ENCODE measurements at places on chromosomes 13 and 19.

DNA sequence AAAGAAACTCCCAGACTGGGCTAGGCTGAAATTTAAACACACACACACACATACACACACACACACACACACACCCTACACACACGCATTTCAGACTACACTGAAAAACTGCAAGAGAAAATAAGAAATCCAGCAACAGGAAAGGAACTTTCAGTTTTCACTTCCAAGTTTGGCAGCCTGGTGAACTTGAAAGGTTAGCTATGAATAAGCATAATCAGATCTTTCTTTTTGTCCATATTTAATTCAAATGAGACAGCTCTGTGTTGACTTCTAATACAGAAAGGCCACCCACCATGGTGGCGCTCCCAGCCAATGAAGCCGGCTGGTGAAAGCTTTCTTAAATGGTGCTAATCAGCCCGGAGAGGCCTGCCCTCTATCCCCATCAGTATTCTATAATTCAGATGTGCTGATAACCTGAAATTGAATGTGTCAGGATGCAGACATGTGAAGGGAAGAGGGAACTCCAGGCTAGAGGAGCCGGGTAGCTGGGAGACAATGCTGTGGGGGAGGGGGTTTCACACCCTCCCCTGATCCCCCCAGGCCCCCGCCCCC lies 108.3 kb upstream of the ZNF536 start:
- DNase-seq: no peak

DNA sequence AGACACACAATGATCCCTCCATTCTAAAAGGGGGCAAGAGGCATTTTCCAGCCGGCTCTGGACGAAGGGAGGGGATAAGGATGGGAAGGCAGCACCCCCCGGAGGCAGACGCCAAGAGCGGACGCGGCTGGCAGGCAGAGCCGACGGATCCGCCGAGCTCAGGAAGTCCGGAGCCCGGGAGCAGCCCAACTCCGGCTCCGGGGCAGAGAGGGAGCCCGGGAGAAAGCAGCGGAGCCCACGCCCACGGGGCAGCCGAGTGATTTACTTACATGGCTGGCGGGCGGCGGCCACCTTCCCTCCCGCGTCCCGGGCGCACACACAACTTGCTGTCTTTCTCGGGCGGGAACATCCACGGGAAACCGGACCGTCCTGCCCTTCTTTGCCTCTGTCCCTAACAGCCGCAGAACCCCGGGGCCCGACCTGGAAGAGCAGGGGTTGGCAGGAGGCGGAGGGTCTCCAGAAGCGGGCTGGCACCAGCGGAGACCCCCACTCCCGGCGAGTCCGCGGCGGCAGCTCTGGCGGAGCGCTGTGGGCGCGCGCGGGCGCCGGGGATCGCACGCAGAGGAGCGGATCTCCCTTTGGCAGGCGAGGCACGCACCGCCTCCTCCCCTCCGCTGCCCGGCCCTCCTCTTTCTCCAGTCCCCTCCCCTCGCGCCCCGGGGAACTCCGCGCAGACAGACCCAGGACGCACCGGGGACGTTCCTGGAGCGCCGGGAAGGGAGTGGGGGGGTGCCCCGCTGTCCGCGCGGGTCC lies at the start of gene LHFPL6:
Gene LHFPL6 (minus strand): TSS at position 580 of the 753 bp plus-strand sequence.
- peak; percentile 72 for DNase-seq

DNA sequence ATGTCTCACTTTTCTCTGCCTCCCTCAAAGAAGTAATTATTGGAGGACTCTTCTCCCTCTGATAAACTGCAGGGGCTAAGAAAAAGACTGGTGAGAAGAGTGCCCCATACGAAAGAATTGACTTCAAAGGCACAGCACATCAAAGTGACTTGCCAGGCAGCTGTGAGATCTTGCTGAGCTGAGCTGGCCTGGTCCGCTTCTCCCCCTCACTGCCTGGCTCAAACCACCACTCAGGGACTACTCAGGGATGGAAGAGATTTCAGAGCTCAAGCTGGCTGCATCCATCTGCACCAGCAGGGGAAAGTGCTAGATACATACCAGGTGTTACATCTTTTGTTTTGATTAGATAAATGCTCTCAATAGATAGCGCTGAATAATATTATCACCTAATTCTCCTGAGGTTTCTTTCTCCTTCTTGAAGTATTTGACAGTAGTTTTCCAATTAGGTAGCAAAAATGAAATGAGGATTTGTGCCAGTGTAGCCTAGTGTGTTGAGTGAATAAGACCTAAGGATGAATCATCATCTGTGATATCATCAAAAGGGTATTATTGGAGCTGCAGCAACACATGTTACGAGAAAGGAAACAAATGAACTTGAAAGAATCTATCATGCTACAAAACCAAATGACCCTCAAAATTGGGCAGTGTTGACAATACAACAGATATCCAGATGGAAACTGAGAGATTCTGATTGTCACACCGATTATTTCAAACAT lies 379.8 kb downstream of the TBC1D4 start:
- DNase-seq: no peak

GRCh38 chr13:76106763-76107162 lies 470.6 kb downstream of the LMO7 start:
- DNase-seq: no peak

GRCh38 chr13:103952183-103952582 lies 886.0 kb upstream of the SLC10A2 start:
- DNase-seq: no peak

DNA sequence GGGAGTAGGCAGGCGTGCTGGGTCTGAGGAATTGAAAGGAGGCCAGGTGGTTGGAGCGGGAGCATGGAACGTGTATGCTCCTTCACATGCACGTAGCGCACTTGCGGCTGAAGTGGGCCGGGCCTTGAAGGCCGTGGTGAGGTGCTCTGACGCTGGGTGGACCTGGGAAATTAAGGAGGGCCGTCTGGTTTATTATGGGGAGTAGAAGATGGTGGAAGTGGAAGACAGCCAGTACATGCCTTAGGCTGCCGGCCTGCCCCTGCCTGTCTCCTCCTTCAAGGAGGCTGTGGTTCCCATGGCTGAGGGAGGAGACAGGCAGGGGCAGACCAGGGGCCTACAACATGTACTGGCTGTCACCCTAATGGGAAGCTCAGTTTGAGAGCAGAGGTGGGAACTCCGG lies 23.9 kb downstream of the GATAD2A start:
- no peak for DNase-seq

DNA sequence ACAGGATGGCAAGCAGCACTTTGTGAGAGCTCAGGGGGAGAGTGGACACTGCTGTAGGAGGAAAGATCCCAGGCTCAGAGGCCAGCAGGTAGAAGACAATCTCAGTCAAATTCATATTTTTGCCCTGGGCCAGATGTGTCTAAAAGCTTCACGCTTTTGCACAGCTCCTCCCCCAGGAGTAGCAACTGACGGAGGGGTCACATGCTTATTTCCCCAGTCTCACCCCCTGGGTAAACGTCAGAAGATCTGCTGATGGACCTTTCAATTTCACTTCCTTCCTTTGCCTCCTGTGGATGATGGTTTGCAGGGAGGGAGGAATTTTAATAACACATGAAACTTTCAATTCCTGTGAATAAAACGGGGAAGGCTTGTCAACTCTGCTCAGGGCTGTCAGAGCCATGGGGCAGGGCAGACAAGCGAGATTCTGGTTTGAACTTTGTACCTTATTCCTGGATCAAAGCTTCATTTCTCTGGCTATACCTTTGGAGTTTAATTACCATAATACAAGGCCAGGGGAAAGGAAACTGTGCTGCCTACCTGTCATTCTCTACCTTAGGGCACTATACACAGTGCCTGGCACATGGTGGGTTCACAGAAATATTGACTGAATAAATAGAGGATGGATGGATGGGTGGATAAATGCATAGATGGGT lies 41.0 kb downstream of the POU4F1 start:
- no peak for DNase-seq

DNA sequence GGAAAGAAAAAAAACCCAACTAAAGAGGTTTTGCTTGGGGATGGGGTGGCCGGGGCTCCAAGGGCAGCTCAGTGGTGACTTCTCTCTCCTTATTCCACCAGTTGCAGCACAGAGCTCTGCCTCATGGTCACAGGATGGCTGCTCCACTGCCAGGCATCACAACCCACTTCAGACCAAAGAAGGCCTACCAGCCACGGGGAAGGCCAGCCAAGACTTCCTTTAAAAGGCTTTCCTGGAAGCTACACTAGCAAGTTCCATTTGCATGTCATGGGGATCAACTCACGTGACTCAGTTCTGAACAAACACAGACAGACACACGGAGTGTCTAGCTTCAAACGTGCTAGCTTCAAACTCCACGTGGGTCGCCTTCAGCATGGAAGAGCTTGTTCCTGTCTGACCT lies 13.2 kb upstream of the EIF3G start:
- no peak for DNase-seq

GRCh38 chr19:1445185-1445931 lies 4.6 kb upstream of the APC2 start:
- DNase-seq: peak; percentile 17

DNA sequence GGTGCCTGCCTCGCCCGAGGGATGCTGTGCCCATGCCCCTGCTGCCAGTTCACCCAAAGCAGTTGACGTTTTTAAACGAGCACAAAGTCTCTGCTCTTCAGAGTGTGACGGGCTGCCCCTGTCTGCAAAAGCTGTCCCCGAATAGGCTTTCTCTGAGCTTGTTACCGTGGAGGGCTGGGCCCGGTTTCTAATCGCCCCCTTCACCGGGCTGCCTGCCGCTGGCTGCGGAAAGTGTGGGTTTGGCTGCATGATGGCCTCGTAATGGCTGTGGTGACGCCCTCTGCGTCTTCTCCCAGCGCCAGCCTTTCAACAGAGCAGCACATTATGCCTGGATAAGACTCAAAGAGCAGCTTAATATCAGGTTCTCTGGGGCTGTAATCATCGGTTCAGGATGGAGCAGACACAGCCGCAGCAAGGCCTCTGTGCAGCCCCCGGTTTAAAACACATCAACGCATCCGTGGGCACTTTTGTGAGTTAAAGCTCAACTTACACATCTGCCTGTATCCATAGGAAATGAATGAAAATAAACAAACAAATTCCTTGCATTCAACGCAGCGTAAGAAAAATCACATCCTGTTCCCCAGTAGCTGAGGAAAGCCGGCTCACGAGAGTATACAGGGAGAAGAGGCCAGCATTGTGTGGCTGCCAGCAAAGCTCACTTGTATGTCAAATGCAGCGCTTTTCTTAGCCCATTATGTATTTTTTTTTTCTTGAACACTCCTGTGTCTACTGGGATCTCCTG lies 166.4 kb upstream of the SOX1 start:
- DNase-seq: peak; percentile 80

DNA sequence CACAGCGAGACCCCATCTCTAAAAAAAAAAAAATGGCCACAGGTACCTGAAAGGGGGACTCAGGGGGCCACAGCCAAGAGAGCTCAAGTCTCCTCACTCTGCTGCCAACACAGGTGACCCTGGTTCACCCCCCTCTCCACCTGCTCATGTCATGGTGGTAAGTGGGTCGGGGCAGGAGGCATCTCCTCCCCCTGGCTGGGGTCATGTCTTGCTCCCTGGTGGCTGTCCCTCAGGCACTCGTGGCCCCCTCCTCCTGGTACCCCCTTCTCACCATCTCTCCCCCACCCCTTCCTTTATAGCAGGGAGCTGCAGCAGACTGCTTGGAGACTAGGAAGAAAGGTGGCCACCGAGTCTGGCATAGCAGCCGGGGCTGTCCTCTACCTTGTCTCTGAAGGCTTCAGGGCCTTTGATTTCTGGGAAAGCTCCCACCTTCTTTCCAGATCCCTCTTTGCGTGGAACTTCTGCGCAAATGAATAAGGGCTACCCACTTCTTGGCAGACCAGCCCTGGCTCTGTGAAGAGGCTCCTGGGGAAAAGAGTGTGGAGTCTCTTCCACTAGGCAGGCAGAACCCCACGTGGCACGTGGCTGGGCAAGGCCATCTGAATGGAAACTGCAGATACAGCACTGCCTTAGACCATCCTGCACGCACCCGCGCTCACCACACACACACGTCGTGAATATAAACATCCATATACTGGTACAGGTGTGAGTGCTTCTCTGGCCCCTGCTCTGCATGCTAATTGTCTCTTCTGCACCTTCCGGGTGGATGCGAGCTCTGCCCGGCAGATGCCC lies 20.1 kb upstream of the MIER2 start:
- no peak for DNase-seq

DNA sequence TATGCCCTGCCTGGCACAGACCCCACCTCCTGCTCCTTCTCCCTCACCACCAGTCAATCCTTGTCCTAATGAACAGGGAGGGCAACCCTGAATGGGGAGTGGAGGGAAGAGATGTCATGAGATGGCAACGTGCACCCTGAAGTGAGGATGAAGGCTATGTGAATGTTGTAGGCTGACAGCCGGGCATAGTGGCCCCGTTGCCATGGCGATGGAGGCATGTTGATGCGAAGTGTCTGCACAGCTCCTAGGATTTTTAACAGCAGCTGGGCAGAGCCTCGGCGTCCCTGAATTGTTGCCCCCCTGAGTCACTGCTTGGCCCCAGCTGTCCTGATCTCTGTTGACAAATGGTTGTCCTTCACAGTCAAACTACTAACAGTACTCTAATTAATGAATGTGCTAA lies 4.8 kb upstream of the ALOX5AP start:
- no peak for DNase-seq

DNA sequence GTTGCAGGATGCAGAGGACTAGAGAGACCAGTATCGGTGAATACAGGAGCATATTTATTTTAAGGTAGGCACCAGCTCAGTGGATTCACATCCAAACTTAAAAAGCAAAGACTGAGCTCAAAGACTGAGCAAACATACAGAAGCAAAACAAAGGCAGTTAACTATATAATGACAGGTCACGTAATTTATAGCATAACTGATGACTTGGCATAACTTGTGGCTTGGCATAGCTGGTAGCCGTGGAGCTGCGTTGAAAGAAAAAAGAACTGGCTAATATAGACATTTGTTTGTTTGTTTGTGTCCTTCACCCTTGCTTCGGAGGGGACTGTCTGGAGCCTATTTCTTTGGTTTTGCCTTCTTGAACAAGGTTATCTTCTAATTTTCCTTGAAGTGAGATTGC lies 33.7 kb downstream of the ZNF493 start:
- no peak for DNase-seq

DNA sequence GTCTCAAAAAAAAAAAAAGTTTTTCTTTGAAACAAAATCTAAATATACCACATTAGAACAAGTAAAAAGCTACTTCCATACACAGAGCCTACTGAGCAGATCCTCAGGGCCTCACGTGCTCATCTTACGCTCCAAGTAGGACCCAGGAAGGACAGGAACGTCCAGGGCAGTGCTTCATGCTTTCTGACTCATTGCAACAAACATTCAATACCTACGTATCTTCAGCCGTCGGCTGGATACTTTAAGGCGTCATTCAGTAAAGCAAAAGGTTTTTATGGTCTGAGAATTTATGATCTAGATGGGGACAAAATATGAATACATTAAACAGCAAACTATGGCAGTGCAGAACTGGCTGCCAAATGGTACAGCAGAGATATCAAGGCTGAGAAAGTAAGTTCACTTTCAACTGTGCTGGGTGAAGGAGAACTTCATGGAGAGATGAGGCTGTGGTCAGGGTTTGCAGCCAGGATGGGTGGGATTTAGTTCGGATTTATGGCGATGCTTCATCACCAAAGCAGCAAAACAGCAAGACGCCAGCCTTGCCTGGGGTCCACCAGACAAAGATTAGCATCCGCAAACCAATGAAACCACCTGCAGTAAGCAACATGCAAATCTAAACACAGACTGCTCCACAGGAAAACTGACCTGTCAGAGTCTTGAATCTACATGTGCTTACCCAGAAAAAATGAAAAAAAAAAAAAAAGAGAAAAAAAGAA lies 20.5 kb downstream of the CARS2 start:
- DNase-seq: no peak
